ENCODE measurements at places on chromosomes 16 and 17. TPM values are rescaled to one million over a fixed set of nuclear protein-coding genes. Genes with fewer than 3 reads are reported as not detected.

Gene FBXW10
- total RNA-seq, result 0.19 TPM

Gene HBM
- total RNA-seq, result not detected

Gene GLTPD2
- not detected for total RNA-seq

Gene CHAD
- not detected for total RNA-seq

Gene LMF1
- total RNA-seq, result 7.8 TPM
